ENCODE measurements at places on chromosomes 1 and 21.

GRCh38 chr1:167401260-167401873 is 117.0 kb downstream of the CD247 start:
- DNase-seq, result peak; percentile 56

DNA sequence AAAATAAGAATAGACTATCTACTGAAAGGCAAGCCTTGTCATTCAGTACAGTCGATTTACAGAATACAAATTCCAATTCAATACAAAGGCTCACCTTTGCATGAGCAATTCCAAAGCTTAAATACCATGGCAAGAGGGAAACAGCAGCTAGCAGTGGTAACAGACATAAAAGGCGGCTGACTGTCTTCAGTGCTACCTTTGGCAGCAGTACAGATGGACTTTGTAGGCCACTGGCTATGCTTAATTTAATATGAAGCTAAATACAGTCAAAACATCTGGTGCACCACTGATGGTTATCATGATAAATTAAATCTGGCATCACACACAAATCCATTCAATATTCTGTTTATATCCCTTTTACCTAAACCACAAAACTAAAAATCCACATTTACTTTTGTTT is 62.4 kb downstream of the RERE start:
- no peak for DNase-seq

GRCh38 chr1:1430114-1430982 is 5.1 kb upstream of the VWA1 start:
- peak; percentile 76 for DNase-seq

DNA sequence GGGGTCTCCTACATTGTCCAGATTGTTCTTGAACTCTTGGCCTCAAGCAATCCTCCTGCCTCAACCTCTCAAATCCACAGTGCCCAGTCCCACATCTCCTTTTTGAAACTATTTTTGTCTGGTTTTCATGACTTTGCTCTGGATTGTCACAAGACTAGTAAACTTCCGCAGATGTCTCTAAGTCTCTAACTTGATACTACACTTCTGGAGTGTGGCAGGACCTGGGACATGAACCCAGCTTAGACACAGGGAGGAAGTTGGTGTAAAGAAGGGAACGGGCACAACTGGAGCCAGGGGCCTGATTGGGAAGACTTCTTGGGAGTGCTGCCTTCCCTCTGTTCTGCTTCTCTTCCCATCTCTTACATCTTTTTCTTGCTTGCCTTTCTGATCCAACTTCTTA is 16.2 kb upstream of the DISC1 start:
- DNase-seq, result no peak

GRCh38 chr1:187313115-187313514 is 484.4 kb downstream of the PLA2G4A start:
- no peak for DNase-seq

GRCh38 chr1:233359431-233359830 is 31.9 kb downstream of the MAP3K21 start:
- no peak for DNase-seq

DNA sequence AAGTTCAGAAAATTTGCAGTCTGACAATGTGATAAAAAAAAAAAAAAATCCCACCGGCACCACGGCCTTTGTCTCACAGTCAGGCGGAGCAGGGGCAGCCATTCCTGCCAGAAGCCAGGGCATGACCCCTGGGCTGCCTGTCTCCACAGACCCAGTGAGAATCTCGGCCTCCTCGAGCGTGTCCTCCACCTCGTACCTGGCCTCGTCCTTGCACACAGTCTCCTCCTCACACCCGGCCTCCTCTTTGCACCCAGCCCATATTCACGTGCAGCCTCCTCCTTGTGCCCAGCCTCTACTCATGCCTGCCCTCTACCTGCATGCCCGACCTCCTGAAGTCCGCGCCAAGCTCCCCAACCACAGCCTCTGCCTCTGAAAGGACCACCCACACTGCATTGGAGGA is 182.0 kb downstream of the AGBL4 start:
- no peak for DNase-seq

GRCh38 chr1:233597489-233597901 is 16.4 kb upstream of the KCNK1 start:
- DNase-seq, result no peak

- DNase-seq, result no peak
Measured at GRCh38 chr1:33320619-33321165, at the start of gene A3GALT2. TSS of gene A3GALT2 (minus strand) at chr1:33321098. CDS start at chr1:33321098, 0 bp downstream.
